Activated T-helper 1 cell treated with anti-CD3 and anti-CD28 coated beads, Interleukin-12 subunit alpha, Interleukin-12 subunit beta, Interleukin-2, Interleukin-4 antibody, amounts not matched to agents 30 ng/mL and 10 ng/mL and 1 ng/mL, durations not matched to agents 14 hours and 24 hours and 36 hours (primary cell): ENCODE measurements at places on chromosomes 5 and 9.

GRCh38 chr9:122819326-122819725 is 9.1 kb downstream of the PDCL start:
- DNase-seq: no peak

DNA sequence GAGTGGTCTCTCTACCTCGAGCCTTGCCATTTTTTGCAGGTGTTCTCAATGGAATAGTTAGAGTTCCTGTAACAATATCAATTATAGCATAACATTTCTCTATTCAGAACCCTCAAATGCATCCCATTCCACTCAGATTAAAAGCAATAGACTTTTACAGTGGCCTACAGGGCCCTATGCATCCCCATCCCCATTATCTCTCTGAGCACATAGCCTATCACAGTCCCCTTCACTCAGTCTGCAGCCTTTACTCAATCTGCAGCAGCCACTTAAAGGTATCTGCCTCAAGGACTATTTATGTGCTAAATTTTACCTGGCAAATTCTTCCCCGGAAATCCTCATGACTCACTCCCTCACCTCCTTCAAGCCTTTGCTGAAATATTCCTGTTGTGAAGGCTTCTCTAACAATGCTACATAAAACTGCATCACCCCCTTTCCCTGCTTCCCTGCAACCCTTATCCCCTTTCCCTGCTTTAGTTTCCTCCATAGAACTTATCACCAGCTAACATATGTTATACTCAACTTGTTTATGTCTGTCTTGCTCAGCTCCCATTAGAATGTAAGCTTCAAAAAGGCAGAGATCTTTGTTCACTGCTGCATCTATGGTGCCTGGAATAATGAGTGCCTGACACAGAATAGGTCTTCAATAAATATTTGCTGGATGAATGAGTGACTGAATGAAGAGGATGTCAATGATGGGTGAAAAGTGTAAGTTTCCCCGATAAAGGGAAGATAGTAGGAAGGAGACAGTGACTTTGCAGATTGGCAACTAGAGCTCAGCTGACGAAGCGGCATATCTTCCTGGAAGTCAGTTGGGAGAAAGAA is 54.1 kb upstream of the ZNF366 start:
- DNase-seq: no peak

DNA sequence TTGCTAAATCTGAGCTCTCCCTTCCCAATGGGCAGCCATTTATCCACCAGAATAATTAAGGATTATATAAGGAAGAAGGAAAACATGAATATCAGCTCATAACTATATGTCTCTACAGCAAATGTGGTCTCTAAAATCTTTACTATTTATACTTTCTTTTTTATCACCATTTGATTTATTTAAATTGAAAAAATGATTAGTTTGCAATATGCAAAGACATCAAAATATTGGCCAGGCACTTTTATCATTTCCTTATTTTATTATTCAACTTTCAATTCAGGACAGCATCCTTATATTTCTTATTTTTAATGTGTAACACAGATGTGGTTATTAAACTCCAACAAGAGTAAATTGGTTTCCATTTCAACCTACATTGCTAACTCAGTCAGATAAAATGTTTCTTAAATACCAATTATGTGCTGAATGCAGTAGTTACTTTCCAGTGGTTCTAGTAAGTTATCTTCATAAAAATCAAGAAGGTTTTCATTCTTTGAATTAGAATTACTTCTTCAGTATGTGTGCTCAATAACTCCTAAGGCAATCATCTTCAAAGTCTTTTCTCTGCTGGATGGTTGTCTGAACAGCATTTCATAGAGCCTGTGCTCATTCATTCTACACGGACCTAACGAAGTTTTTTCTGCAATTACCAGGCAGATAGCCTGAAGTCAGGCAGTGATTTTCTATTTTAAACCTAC is 1148.0 kb downstream of the CDH12 start:
- no peak for DNase-seq

- DNase-seq: no peak
Observed at GRCh38 chr9:129946246-129946995, 96.6 kb downstream of the FNBP1 start.

DNA sequence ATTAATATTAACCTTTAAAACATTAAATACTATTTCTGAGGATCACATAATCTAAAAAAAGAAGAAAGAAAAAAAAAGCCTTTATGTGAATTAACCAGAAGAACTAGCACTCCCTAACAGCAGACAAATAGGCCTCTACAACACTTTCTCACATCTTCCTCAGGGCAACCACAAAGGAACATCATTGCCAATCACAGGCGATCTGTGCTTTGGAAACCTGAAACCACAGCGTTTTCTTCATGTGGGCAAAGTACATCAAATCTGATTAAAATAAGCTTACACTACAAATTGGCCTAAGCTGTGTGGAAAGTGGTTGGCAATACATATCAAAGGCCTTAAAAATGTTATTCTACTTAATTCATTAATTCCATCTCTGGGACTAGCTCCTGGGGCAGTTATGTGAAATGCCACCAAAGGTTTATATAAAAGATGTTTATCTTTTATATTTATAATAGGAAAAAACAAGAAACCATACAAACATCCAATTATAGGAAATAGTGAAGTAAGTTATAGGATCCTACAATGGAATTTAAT is 184.8 kb upstream of the TBCA start:
- DNase-seq: no peak

GRCh38 chr5:122858451-122858850 is 13.0 kb downstream of the SNX24 start:
- no peak for DNase-seq

GRCh38 chr5:60649288-60649917 is 50.6 kb downstream of the DEPDC1B start:
- no peak for DNase-seq

- DNase-seq: no peak
Observed at GRCh38 chr9:6106711-6107339, 91.4 kb upstream of the RANBP6 start.

DNA sequence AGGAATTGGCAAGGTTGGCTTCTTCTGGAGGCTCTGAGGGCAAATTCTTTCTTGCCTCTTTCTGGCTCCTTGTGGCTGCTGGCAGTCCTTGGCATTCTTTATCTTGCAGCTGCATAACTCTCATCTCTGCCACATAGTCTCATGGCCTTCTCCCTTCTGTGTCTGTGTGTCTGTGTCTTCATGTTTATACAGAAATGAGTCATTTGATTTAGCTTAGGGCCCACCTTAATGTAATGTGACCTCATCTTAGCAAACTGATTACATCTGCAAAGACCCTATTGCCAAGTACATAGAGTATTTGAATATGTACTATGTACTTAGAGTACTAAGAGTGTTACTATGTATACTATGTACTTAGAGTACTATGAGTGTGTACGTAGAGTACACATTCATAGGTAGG is 122.5 kb downstream of the RFK start:
- DNase-seq: no peak

DNA sequence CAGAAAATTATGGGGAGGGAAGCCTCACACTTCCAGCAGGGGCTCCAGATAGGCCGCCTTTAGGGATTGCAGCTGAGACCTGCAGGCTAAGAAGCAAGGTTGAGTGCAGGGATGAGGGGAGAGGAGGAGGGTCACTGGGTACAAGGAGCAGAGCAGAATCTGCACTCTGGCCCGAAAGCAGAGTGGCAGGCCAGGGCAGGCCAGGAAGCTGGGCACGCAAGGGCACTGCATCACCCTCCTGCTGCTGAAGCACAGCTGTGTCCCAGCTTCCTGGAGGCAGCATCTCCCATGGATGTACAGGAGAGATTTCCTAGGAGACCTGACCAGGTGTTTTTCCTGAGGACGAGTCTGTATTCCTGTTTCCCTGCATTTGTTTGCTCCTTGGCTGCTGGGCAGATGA is 92.1 kb downstream of the SYK start:
- no peak for DNase-seq

DNA sequence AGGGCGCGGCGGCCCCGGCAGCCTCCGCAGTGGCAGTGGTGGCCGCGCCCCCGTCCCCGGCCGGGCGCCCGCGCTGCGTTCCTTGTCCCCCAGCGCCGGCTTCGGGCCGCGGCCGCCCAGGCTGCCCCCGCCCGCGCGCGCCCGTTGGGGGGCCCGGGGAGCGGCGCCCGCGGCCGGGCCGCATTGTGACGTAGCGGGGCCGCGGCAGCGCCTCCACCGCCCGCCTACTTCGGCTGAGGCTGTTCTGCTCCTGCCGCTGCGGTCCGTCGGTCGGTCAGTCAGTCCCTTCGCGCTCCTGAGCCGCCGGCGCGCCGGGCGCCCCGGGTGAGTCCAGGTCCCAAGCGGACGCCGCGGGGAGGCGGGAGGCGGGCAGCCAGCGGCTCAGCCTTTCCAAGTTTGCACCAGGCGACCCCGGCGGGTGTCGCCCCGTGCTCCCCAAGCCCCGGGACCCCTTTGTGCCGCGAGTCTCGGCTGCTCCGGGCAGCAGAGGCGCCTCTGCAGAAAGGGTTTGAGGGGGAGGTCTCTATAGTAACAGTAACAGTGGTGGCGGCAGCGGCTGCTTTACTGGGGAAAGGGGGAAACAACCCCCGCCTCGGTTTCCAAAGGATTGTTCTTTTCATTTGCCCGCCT is at the start of gene SNCAIP:
Gene SNCAIP, plus strand, starts transcription at position 277 of the 630 bp plus-strand sequence. CDS start 78,898 bp downstream, outside the sequence.
- no peak for DNase-seq

DNA sequence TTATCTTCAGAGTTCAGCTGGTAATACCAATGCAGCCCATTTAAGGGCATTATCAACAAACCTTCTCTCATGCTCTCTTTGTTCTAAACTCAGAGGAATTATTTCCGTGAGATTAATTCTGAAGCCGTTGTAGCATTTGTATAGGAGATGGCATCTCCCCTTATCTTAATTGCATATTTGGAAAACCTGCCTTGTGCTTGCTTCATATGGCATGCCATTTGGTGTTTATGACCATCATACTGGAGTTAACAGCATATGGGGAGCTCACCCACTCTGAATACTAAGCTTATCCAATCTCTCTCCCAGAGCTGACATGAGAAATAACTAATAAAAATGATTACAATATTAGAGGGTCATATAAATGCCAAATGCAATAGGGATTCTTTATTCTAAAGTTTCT is 243.2 kb downstream of the BRINP1 start:
- DNase-seq: no peak

GRCh38 chr9:134455934-134456755 is 129.9 kb downstream of the RXRA start:
- DNase-seq: peak; percentile 57

GRCh38 chr5:76495870-76496269 is 92.8 kb downstream of the IQGAP2 start:
- no peak for DNase-seq

DNA sequence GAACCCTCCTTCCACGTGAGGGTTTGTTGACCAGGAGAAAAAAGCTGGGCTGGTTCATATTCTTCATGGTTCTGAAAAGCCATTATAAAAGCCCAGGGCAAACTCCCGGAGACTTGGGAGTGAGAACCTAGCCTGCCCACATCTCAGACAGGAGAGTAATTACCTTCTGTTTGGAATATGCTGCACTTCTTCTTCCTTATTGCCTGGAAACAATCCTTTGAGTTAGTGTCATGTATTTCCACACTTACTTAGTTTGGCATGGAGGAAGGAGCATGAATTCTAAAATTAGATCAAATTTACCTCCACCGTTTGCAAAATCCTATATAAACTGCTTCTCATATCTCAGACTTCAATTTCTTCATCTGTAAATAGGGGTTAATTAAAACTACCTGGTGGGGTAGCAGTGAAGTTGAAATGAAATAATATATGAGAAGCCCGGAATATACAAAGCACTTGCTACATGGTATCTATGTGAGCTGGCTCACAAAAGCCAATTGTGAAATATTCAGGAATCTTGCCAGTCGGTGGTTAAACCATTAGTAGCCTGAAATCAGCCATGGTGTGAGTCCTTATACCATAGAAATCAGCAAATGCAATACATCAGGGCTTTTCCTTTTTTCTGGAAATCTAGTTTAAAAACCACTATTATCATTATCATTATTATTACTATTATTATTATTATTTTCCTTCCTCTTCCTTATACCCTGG is 140.0 kb upstream of the RAD23B start:
- DNase-seq: no peak

GRCh38 chr5:102797322-102797884 is 42.3 kb downstream of the PAM start:
- DNase-seq: no peak

- DNase-seq: no peak
Observed at GRCh38 chr5:177478711-177479646, 5.5 kb upstream of the DBN1 start.

GRCh38 chr9:123743737-123744136 is 186.2 kb downstream of the DENND1A start:
- DNase-seq: no peak

DNA sequence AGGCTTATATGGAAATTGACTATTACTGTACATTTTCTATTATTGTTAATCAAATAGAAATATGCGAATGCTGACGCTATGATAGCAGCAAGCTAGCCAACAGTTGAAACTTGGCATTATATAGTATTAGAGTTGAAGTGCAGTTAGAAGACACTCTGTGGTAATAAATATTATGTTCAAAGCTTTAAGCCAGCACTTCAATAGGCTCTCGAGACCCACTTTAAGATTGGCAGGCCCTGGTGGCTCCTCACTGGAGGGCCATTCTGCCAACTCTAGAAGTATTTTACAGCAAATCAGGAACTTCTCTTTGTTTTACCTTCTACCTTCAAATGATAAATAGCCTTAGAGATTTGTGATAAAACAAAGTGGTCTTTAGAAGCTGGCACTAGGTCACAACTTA is 2029.0 kb upstream of the WWC1 start:
- DNase-seq: no peak

DNA sequence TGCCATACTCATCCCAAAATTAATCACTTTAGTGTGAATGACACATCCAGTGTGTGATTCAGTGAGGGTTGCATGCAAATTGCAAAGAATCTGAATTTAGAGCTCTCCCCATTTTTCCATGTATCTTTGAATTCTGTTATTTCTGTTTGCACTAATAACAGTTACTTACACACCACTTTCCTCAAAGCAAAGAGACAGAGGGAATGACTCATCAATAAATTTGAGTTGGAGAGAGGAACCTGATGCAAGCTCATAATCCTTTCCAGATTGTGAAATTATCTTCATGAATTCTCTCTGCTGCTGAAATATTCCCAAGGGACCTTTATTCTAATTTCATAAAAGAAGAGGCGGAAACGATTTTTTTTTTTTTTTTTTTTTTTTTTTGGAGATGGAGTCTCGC is 204.8 kb downstream of the CDH9 start:
- DNase-seq: no peak

- no peak for DNase-seq
Observed at GRCh38 chr9:108696156-108696555, 159.6 kb downstream of the ACTL7B start.

DNA sequence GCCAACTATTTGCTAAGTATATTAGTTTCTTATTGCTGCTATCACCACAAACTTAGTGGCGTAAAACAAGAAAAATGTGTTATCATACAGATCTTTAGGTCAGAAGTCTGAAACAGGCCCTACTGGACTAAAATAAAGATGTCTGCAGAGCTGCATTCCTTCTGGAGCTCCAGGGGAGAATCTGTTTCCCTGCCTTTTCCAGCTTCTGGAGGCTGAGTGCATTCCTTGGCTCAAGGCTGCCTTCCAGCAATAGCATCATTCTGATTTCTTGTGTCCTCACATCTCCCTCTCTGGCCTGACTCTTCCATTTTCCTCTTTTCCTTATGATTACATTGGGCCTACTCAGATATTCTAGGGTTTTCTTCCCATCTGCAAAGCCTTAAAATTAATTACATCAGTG is 15.9 kb downstream of the MAN2A1 start:
- DNase-seq: no peak
